ENCODE measurements at places on chromosomes 7 and 10. TPM values are rescaled to one million over a fixed set of nuclear protein-coding genes. Genes with fewer than 3 reads are reported as not detected.

STK17A gene
- 118 TPM for total RNA-seq

ACTR3C gene
- total RNA-seq, result 13.1 TPM

SKIDA1 gene
- 0.12 TPM for total RNA-seq

SSC4D gene
- 0.20 TPM for total RNA-seq

COL26A1 gene
- not detected for total RNA-seq

- no peak for DNase-seq
These were observed 34.2 kb upstream of the GNA12 start for GRCh38 chr7:2878306-2878705.

- no peak for DNase-seq
These were observed 74.2 kb downstream of the ZRANB1 start for GRCh38 chr10:125016123-125016522.

- no peak for DNase-seq
These were observed 11.0 kb upstream of the HPS1 start for GRCh38 chr10:98457721-98458120.

DNA sequence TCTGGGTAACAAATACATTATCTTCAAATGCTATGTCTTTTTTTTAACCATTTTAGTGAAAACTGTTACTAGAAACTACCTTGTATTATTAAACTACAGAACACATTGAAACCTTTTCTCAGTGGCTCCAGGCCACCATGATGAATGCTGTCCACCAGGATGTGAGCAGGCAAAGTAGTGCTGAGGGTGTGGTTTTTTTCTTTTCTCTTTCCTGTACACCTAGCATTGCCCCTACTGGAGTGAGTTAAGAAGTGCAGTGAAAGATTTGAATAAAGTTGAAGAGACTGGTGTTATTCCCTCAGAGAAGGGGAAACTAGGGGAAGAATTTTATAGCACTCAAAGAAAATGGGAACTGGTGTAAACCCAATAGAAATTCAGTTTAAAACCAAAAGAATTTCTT is 120.0 kb upstream of the SAMD8 start:
- DNase-seq, result no peak

HOXA5 gene
- total RNA-seq, result 0.18 TPM
